ENCODE measurements at places on chromosomes 7 and 10.

GRCh38 chr10:87987206-87987605, 123.8 kb downstream of the PTEN start:
- DNase-seq, result no peak

DNA sequence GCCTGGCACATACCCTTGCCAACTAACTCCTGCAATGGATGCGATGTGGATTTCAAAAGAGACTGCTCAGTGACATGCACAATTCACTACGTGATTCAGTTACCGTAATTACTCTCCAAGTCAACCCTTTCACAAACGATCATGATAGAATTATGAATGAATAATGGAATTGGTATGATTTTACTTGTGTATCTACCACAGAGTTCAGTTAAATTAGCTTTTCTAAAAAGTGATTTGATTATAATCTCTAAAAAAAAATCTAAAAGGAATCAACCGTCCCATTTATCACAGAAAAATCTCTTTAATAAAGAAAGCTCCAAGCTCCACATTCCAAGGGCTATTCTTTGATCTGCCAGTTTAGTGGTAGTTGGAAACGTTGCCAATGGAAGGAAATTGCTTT, 30.4 kb upstream of the RSU1 start:
- no peak for DNase-seq

DNA sequence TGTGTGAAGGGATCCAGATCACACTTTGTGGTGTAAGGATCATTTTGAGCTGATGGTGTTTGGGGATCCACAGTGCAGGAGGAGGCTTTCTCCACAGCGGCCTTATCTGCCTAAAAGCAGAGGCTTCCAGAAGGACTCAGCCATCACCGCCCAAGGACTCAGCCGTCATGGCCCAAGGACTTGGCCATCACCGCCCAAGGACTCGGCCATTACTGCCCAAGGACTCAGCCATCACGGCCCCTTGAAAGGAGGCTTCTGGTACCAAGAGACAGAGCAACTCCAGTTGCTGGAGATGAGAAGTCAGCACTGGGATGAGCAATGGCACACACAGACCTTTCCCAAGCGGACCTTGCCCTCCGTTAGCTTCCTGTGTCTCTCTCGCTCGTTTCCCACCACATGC, 6.0 kb upstream of the CFAP46 start:
- DNase-seq, result no peak

- no peak for DNase-seq
These were observed 80.8 kb downstream of the TMEM106B start for GRCh38 chr7:12291870-12292269.

Data from 8988T (cell line).